ENCODE measurements at places on chromosomes 16 and 17.
A peak's percentile ranks its signal among the peaks of the same experiment; 100 is the strongest.

DNA sequence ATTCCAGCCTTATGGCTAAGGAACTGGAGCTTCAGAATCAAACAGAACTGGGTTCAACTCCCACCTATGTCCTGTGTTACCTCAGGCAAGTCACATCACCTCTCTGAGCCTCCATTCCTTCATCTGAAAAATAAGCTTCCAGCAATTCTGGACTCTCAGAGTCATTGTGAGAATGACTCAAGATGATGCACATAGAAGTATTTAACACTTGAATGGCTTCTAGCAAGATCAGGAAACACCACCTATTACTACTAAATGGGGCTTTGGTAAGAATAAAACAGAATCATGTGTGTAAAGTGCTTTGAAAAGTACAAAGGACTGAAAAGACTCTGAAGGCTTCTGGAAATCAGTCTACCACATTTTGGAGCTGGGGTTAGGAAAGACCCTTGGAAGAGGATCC, 30.8 kb upstream of the CALB2 start:
- no peak for DNase-seq

DNA sequence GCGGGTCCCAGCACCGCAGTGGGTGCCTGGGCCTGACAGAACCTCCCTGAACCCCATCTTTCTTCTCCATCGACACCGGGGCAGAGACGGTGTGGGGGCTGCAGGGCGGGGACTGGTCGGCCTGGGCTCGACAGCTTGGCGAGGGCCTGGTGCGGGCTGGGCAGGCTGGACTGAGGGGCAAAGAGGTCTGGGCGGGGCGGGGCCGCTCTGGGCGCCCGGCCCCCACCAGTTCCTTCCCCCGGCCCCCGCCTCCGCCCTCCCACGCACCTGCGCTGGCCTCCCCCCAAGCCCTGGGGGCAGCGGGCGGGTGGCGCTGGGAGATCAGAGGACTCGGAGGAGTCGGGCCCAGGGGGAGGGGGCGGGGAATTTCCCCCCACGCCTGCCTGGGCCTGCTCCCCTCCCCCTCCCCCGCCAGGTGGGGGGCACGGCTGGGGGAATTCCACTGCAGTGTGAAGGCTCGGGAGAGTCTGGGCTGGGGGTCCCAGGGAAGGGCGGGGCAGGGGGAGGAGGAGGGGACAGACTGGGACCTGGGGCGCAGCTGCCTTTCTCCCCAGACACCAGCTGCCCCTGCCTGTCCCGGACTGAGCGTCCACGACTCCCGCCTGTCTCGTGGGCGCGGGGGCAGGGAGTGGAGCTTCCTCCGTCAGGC, 877 bp upstream of the KREMEN2 start:
- no peak for DNase-seq

GRCh38 chr17:82754297-82755208, 2.7 kb downstream of the TBCD start:
- no peak for DNase-seq

- peak; percentile 70 for DNase-seq
Observed at GRCh38 chr16:20884240-20884556, 16.0 kb downstream of the DCUN1D3 start.

GRCh38 chr17:56699186-56699894, 105.8 kb downstream of the NOG start:
- peak; percentile 84 for DNase-seq

- DNase-seq: no peak
Observed at GRCh38 chr17:78734793-78735641, 47.1 kb downstream of the CYTH1 start.

GRCh38 chr17:72381597-72382397, 261.0 kb downstream of the SOX9 start:
- no peak for DNase-seq

- no peak for DNase-seq
Observed at GRCh38 chr17:36870720-36870999, 66.6 kb upstream of the LHX1 start.

- DNase-seq: no peak
Observed at GRCh38 chr17:74182041-74182723, 21.3 kb upstream of the RPL38 start.

GRCh38 chr16:66616169-66616568, 11.7 kb downstream of the CMTM3 start:
- no peak for DNase-seq

GRCh38 chr16:69417520-69418199, 6.8 kb upstream of the CYB5B start:
- DNase-seq: peak; percentile 55

DNA sequence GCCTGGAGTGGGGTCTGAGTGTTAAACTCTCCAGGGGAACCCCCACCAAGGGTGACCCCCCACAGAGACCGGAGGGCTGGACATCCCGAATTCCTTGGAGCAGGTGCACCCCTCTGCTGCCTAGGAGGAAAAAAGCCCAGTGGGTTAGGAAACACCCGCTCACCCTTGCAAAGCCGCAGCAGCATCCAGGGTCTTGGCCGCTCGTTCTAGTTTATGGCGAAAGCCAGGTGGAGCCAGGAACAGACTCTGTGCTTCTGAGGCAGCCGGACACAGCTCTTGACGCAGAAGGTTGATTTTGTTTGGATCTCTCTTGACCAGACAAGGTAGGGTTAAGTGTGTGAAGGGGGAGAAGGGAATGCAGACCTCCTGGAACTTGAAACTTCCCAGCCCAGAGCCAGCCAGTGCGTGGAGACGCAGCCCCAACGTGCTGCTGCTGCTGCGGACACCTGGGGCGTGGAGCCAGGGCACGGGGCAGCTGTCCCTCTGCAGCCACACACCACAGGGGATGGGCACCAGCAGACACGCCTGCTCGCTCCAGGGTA, 154.5 kb downstream of the LAT start:
- DNase-seq: no peak

DNA sequence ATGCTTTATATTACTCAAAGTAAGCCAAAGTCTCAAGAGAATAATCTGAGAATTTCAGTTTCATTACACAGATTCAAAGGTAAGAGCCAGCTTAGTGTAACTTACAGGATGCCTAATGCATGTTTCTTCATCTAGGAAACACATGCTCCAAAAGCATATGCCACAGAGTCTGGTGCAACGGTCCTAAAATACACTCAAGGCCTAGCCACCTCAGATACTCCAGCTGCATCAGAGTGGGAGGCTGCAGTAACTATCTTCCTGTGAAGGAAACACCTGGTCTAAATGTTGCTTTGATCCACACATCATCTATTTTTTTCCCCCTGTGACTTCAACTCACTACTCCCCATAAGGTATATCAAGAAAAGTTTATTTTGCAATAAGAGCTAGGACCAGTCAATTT, 51.6 kb upstream of the CORO6 start:
- no peak for DNase-seq

GRCh38 chr17:80729761-80730160, 185.1 kb downstream of the RPTOR start:
- DNase-seq: no peak

- peak; percentile 21 for DNase-seq
Observed at GRCh38 chr17:57823469-57824401, 26.1 kb downstream of the MRPS23 start.

DNA sequence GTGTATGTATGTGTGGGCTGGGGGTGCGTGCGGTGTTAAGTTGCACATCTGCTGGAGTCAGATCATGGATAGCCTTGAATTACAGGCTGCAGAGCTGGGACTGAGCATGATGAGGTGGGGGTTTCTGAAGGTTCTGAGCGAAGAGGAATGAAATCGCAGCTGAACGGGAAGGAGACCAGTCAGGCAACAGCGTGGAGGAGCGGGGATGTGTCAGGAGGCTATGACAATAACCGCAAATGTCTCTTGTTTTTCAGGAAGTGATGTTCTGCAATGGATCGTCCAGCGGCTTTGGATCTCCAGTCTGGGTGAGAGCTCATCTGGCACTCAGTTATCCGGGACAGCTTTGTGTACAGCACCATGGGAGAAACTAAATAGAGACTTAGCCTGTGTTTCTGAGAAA, 20.9 kb downstream of the RGS9 start:
- no peak for DNase-seq

GRCh38 chr17:75878174-75878998, at the start of gene TRIM47:
Gene TRIM47, minus strand, starts transcription at chr17:75878581. Its CDS starts 33 bp downstream, at chr17:75878548.
- peak; percentile 72 for DNase-seq
